ENCODE measurements at places on chromosomes 16 and 17.

DNA sequence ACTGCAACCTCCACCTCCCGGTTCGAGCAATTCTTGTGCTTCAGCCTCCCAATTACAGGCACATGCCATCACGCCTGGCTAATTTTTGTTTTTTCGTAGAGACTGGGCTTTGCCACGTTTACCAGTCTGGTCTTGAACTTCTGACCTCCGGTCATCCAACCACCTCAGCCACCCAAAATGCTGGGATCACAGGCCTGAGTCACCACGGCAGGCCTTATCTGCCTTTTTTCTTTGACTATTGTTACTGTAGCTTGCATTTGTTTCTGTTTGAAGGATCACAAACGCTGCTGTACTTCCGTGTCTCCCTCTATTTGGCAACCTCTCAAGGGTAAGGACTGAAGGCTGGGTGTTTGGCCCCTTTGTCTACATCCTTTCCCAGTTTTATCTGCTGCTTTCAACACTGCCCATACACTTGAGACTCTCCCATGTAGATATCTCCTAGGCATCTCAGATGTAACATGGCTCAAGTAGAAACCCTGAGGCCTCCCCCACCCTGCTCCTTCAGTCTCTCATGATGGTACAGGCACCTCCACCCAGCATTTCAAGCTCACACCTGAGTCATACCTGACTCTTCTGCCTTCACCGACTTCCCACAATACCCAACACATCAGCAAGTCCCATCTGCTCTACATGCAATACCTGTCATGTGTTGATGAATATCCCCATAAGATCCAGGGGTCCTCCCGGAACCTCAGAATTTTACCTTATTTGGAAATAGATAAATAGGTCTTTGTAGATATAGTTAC, 219.0 kb downstream of the CPPED1 start:
- DNase-seq: no peak

GRCh38 chr17:17840751-17841591, 4.2 kb upstream of the SREBF1 start:
- no peak for DNase-seq

DNA sequence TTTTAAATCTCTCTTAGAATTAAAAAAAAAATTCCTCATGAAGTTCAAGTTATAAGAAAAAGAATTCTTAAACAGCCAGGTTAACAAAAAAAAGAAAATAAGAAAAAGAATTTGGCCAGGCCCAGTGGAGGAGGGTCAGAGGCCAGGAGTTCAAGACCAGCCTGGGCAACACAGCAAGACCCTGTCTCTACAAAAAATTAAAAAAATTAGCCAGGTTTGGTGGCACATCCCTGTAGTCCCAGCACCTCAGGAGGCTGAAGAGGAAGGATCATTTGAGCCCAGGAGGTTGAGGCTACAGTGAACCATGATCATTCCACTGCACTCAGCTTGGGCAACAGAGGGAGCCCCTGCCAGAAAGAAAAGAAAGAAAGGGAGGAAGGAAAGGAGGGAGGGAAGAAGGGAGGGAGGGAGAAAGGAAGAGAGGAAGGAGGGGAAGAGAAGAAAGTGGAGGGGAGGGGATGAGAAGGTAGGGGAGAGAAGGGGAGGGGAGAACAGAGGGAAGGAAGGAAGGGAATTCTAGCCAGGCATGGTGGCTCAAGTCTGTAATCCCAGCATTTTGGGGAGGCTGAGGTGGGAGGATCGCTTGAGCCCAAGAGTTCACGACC, 30.9 kb downstream of the COG1 start:
- DNase-seq: no peak

- no peak for DNase-seq
These were observed 13.7 kb downstream of the MYO15B start for GRCh38 chr17:75601057-75601987.

- DNase-seq: no peak
These were observed 39.5 kb downstream of the NDEL1 start for GRCh38 chr17:8475227-8475626.

- DNase-seq: no peak
These were observed 16.0 kb downstream of the HOXB4 start for GRCh38 chr17:48561884-48562810.

DNA sequence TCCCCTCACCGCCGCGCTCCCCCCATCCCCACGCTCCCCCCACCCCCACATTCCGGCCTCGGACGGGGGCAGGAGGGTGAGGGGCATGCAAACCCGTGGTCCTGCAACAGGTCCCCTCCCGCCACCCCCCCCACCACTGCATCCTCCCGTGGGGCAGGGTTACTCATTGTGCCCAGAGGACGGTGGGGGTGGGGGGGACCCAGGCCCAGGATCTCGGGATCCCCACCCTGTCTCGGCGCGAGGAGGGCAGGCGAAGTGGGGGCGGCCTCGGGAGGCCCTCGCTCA, 8.5 kb downstream of the SLC22A31 start:
- no peak for DNase-seq

DNA sequence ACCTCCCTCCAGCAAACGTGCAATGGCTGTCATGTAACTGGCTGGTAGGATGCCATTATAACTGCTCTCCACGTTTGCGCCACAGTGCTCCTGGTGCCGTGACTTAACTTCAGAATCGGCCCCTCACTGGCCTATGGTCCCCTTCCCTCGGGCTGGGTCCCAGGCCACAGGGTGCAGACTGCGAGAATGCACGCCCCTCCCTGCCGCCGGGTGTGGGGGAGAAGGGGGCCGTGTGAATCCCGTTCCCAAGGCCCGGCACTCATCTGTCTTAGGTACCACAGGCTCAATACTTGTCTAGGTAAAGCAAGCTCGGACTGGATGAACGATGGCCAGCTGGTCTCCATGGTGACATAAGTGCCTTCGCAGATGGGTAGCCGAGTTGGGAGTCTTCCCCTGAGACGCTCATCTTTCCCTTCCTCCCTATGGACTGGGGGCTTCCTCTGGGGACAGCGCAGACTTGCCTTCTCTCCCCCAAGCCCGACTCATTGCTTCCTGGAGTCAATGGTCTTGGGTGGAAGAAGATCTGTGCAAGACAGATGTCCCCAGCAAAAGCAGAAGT, 37.8 kb downstream of the TIMM22 start:
- no peak for DNase-seq

- peak; percentile 13 for DNase-seq
These were observed 797 bp downstream of the NUDT7 start for GRCh38 chr16:77723108-77723514.

DNA sequence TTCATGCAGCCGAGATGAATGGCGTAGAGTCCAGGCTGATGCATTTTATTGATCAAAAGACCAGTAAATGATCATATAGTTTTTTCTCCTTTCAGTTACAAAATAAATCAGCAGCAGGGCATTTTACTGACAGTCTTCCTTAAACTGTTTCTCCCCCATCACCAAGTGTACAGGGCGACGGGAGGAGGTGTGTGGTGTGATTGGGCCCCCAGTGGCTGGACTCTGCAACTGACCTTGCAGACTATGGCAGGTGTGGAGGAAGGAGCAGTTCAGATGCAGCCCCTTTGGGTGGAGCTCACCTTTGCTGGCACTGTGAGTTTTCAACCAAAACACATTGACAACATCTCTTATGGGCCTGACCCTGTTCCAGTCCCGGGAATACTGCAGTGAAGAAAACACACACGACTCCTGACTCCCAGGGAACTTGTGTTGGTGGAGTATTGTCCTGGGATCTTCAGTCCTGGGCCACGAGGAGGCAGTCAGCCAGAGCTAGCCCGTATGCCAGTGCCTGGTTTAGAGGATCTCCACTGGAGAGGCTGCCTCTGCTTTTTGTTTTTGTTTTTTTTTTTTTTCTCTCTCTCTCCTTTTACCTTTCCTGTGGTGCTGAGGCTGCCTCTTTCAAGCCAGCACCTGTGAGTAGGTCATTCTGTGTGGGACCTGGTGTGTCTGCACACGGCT, 29.8 kb downstream of the KIAA0513 start:
- no peak for DNase-seq

DNA sequence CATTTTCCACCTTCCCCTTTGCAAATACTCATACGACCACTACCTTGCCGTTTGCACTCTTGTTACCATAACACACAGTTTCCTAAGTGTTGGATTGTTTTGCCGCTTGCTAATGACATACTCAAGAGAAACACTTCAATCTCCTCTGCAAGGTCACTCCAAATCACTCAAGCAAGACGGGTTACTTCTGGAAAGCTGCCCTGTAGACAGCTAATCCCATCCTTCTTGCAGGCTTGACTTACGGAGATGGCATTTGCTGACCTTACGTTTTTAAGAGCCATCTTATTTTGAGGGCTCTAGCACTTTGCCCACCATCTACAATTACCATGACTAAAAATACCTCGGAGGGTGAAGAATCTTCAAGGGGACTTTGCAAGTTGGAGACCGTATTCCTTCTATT, 46.2 kb downstream of the MYH3 start:
- DNase-seq: no peak

DNA sequence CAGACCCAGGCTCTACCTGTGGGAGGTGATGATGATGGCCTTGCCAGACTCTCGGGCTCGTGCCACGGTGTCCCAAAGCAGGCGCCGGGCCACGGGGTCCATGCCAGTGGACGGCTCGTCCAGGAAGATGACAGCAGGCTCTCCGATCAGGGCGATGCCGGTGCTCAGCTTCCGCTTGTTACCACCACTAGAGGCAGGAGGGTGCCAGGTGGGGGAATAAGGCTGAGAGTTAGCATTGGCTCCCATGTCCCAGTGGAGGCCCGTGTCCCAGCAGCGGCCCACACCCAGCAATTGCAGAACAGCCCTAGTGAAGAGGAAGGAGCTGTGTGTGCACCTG, 10.3 kb upstream of the RNPS1 start:
- DNase-seq: no peak

DNA sequence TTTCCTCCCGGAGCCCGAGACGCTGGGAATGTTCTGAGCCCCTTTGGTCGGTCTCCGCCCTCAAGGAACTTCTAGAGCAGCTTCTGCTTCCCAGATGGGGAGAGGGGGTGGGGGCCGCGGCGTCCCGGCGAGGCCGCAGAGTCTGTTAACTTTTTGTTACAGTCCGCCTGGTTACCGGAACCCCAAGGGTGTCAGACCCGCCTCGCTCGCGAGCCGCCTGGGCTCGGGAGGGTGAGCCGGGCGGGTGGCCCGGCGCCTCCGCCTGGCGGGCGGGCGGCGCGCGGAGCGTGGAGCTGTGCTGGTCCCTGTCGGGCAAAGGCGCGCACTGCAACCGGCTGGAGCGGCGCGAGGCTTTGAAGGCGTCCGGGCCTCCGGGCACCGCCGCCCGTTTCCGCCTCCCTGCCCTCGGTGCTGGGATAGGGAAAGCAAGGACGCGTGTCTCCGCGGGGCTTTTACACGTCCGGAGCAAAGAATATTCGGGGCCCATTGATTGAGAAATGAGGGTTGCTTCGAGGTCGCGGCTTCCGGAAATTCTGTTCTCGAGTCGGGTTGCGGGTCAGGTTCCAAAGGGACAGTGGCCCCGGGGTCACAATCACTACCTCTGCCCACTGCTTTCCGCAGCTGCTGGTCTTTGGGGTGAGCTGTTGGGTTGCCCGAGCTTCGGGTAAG, 1.7 kb downstream of the HS3ST3B1 start:
- DNase-seq: no peak

GRCh38 chr17:36594626-36595401, 3.1 kb downstream of the DHRS11 start:
- DNase-seq: no peak

DNA sequence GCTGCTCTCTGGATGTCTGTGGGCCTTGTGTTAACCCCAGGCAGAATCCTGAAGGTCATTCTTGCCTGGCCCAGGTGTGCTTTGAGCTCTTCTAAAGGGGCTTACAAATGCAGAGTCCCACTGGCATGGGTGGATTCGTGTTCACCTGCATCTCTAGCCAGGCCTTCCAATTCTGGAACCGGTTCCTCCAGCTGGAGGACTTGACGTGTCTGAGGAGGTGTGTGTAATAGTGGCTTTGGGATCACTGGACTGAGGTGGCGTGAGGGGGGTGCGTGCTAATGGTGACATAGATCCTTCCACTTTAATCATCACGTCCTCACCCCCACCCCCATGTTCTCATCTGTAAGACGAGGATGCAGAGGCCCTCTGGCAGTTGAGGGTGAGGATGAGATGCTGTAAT, 4.8 kb downstream of the GSE1 start:
- no peak for DNase-seq

DNA sequence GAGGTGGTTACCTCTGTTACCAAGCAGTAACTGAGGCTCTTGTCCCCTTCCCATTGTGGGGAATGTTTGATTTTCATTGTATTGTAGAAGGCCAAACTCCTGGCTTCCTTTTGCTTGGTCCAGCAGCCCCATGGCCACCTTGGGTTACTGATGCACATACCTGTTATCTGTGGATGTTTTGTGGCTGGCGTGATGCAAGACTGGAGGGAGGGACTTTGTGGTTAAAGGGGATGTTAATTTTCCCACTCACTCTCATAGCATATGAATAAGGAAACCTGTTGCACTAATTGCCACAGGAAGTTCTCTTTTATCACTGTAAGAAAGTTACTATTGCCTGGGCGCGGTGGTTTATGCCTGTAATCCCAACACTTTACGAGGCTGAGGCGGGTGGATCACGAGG, 168.6 kb upstream of the HS3ST4 start:
- no peak for DNase-seq

DNA sequence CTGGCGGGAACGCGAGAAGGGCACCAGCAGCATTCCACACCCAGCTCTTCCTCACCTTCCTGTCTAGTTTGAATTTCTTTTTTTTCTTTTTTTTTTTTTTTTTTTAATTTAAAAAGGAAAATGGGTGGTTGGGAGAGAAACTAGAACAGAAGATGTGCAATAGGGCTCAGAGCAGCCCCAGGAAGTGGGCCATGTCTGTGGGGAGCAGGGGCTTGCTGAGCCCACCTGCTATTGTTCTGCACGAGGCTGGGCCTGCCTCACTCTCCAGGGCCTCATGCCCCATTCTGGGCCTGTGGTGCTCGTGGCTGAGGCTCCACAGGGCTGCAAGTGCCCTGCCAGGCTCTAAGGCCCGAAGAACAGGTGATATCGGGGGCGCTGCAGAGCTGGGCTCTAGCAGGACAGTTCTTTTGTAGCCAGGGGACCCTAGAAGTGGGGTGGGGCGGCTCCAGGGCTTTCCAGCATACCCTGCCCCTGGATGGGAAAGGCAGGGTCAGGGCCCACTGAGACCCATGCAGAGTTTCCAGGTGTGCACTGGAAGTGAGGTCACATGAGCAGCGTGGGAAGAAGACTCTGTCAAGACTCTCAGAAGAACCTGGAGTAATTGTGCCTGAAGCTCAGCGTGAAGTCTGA, 12.4 kb downstream of the MRPL27 start:
- DNase-seq: no peak

GRCh38 chr16:48235058-48235555, 9.0 kb upstream of the LONP2 start:
- no peak for DNase-seq

- no peak for DNase-seq
These were observed 30.4 kb downstream of the KIAA0513 start for GRCh38 chr16:85057948-85058347.
